ENCODE measurements at places on chromosomes 2 and 18.

GRCh38 chr2:236861196-236861875 lies 224.4 kb upstream of the COPS8 start:
- DNase-seq: no peak

DNA sequence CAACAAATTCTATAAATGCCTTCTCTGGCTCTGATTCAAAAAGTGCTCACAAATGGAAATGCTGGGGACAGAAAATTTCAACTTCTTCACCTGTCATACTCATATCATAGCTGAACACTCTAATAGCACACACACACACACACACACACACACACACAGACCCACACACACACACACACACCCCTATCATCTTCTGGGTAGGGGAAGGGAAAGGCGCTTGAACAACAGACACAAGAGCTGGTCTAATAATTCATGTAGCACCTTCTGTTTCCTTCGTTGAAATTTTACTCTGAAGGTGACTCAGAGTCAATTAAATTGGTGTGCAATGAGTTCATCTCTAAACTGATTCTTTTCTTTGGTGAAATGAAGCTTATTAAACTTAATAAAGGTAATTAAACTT lies 32.9 kb downstream of the CD28 start:
- DNase-seq: no peak

- DNase-seq: no peak
Observed at GRCh38 chr2:27552941-27553340, 29.9 kb upstream of the ZNF512 start.

DNA sequence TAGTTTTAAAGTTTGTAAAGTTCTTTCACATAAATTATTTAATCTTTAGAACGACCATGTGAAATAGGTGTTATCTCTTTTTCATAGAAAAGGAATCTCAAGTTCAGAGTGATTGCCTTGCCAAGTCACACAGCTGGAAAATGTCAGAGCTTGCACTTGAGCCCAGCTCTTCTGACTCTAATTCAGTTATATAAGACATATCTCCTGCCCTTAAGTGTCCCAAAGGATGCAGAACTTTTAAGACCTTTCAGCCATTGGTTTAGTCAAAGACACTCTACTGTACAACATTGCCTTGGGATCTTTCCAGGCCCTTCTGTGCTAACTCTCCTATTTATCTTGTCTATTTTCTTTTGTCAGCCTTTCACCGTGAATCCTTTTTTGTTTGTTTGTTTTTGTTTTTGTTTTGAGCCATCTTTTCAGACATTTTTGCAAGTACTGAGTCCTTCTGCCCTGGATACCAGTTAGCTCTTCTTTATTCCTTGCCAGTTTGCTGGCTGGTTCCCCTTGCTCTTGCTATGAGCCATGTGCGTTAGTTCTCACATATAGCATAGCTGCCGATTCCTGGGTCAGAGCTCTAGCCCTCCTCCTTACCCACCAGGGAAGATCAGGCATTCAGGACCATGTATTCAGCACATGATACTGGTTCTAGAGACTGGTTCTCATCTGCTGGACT lies 160.0 kb upstream of the MYO3B start:
- DNase-seq: no peak

DNA sequence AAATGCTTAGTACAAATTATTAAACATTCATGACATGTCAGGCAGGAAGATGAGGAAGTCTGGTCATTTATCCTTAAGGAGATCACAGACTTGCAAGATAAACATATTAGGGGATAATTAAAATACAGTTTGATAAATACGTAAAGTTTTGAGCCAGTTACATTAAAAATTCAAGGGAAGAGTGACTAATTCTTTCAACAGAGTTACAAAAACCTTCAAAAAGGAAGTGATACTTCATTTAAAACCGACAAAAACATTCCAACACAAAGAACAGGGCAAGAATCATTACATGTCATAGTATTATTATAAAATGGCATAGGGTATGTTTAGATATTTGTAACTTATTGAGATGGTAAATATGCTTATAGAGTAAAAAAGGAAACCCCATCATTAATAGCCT lies 636.0 kb downstream of the NR4A2 start:
- DNase-seq: no peak

DNA sequence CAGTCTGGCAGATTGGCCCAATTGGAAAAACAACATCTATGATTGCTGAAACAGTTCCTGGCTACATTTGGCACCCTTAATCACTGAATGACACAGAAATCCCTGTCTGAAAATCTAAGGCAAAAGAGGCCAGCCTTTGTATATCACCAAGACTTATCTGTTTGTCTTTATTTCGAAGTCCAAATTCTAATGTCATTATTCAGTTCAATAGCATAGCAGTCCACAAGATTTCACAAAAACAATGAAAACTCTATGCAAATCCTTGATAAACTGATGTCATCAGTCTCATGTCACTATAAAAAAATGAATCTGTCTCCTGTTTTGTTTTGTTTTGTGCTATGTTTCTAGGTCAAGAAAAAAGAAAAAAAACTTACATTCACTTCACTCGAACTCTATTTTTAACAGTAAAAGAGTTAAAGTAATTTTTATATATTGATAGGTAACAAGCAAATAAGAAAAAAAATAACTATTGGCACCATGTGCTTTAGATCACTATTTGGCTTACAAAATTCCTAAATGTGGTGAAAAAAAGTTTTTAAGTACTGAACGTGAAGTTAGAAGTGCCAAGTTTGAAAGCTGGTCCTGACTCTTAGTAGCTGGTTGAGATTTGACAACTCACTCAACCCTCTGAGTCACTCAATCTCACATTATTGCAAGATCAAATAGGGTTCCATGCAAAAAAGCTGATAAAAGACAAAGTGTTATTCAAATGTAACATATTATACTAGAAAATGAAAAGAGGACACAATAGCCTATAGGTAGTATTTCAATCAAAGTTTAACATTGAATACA lies 359.3 kb downstream of the IRS1 start:
- peak; percentile 62 for DNase-seq

DNA sequence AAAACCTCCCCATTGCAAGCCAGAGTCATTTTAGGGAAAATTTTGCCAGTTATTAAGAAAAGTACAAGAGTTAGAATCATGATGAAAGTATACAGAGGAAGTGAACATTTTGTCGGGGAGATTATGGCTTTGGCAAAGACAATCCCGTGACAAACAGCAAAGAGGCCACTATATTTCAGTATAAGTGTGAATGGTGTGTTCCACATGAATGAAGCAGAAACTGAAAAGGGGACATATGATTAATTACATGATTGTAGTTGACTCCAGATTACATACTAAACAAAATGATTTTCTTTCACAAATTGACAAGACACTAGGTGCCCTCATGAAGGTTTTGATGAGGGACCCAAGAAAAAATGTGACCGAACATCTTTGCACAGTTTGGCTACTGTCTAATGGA lies 42.0 kb downstream of the SP140 start:
- DNase-seq: no peak

DNA sequence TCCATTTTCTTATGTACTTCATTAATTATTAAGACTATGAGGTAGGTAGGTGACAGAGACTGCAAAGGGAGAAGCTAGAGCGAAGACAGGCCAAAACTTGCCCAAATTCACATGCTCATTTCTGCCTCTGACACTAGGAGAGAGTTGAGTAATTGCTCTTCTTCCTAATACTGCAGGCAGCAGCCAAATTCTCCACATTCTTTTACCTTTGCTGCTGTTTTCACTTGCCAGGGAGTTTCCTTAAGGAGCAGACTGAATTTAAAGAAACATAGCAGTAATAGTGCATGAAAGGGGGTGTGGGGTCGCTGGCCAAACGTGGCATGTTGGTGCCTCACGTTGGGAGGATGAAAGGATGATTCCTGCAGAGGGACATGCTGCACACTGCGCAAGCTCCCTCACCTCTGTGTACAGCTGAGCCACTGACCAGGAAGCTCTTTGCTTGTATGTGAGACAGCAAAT lies 12.3 kb downstream of the CRIM1 start:
- DNase-seq: no peak

- no peak for DNase-seq
Observed at GRCh38 chr2:8966123-8966908, 37.2 kb downstream of the MBOAT2 start.

GRCh38 chr2:26298638-26299393 lies 47.1 kb upstream of the SELENOI start:
- peak; percentile 68 for DNase-seq

GRCh38 chr2:154264024-154264423 lies 392.3 kb downstream of the GALNT13 start:
- no peak for DNase-seq

DNA sequence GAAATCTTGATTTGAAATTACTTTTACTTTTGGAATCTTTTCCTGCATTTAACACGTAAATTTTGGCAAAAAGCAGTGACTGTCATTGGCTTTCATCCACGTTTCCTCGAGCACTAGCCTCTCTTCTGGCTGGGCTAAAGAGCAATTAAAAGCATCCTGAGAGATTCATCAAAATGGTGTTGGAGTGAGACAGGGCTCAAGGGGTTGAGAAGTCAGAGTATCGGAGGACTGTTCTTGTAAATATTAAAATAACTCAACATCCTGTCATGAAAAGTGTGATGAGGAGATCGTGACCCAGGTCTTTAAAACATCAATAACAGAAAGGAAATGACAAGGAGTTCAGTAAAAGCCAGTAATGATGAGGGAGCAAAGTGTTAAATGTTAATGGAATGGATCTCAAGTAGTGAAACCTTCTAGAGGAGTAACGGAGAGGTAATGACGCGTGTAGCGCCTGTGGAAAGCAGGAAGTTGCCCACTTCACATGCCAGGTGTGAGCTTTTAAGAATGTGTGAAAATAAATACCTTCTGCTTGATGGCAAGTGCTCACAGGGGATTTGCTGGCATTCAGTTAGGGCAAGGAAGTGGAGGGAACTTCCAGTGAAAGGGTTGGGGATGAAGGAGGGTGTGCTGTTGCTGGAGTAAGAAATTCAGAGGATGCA lies 754.4 kb downstream of the ADCYAP1 start:
- DNase-seq: no peak

GRCh38 chr2:231648579-231649174 lies 56.0 kb downstream of the TEX44 start:
- peak; percentile 77 for DNase-seq

- DNase-seq: peak; percentile 27
Observed at GRCh38 chr18:3985020-3985419, 470.1 kb downstream of the DLGAP1 start.

- peak; percentile 50 for DNase-seq
Observed at GRCh38 chr2:190267302-190267701, 52.3 kb downstream of the HIBCH start.

GRCh38 chr2:225454412-225454811 lies 54.9 kb downstream of the NYAP2 start:
- no peak for DNase-seq

DNA sequence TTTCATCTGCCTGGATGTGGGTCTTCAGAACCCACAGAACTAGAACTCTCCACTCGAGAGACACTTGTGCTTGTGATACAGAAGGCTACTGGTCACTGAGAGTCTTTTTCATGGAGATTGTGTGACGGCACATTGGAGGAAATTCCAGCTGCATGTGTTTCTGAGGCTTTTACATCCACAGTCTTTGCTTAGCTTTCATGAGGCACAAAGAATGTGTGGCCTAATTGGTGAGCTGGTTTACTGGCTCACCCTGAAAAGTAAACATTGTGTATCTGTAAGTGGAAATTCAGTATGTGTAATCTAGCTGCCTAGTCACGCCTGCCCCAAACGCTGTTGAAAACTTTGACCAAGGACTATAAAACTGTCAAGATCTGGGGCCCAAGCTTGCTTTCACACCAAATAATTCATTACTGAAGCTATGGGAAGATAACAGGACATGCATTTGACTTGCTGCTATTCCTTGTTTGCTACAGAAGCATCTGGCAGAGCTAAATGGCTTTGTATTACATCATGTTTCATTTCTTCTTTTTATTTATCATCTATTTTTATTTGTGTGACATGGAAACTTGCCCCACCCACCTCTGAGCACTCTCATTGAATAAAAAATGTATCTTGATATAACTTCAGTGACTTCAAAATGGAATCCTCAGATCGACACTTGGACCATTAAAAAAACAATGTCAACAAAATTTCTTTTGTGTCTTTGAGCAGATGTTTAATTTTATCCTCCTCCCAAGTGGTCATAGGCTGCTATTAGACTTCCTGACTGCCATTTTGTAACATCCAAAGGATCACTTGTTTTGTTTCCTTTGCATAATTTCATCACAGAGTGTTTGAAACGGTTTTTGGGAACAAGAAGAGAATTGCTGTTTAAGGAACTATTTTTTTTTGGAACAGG lies 80.2 kb downstream of the EFEMP1 start:
- DNase-seq: peak; percentile 78

GRCh38 chr2:203591642-203592041 lies 56.5 kb upstream of the RAPH1 start:
- peak; percentile 45 for DNase-seq

DNA sequence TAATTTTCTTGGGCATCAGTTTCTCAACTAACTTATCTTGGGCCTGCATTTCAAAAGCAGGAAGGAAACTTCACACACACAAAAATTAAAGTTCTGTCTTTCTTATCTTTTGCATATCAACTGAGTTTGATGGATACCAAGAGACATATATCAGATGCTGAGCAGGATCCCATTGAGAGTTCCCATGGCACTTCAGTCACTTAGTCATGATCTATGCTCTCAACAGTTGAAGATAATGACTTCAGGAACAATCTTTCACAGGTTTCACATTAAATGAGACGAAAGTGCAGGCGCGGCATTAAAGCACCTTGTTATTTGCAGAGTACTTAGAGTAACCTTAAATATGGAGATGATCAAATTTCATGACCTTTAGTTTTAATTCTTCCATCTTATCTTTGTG lies 2139.8 kb upstream of the CELF4 start:
- DNase-seq: no peak

DNA sequence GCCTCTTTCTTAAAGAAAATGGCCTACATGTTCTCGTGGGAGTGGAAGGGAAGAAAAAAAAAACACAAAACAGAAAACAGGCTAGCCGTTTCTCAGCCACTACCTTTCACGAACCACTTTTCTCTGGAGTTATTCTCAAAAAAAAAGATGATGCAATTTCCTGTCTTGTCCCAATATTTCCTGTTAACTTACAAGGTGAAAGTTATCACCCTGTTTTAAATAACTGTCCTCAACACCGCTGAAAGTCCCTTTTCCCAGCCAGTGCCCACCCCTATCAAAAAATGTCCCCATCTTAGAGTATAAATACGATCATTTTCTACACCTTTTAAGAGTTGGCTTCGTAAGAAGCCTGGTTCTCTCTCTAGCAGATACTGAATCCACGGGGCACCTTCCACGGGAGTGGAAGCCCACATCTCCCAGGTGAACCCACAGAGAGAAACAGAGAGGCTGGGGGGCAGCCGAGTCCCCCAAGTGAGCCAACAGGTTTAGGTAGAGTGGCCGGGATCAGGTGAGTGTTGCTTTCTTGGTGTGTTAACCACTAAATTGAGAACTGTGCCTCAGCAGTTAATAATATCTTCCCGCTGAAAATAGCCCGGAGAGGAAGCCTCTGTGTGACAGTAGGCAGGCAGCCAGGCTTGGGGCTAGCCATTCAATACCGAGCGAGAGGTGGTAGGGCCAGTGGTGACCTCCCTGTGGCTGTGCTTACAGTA lies 15.9 kb downstream of the SMAD7 start:
- no peak for DNase-seq
